Mesothelial cell of epicardium (in vitro differentiated cells): ENCODE measurements at places on chromosomes 5 and 9. TPM values are rescaled to one million over a fixed set of nuclear protein-coding genes. Genes with fewer than 3 reads are reported as not detected.

Gene GDNF
- total RNA-seq: 0.51 to 0.86 TPM (median 0.85 TPM) in 3 replicates

DNA sequence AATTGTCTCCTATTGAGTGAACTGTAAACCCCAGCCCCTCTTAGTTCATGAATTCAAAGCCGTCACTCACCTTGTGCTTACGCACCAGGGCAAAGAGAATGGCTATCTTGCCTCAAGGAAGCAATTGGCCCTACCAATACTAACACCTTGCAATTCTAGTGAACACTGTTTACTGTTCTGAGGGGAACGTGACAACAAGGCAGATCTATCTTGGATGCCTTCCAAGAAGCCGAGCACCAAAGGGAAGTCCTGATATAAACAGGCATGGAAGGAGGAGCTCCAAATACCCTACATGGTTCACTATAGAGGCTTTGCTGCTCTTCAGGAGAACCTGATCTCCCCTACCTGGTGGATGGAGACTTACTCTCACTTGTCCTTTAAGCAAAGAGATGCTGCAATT lies 1.7 kb upstream of the PLPPR1 start:
- H3K4me3 ChIP-seq: peak overlapping the region; percentile 9
- no peaks in the 10 kb centered on the region for H3K36me3 ChIP-seq
- peaks cover 85% of the 10 kb centered on the region for H3K27me3 ChIP-seq
- H3K27ac ChIP-seq: no peak overlapping the region
- H3K4me1 ChIP-seq: peaks cover 17% of the 10 kb centered on the region

DNA sequence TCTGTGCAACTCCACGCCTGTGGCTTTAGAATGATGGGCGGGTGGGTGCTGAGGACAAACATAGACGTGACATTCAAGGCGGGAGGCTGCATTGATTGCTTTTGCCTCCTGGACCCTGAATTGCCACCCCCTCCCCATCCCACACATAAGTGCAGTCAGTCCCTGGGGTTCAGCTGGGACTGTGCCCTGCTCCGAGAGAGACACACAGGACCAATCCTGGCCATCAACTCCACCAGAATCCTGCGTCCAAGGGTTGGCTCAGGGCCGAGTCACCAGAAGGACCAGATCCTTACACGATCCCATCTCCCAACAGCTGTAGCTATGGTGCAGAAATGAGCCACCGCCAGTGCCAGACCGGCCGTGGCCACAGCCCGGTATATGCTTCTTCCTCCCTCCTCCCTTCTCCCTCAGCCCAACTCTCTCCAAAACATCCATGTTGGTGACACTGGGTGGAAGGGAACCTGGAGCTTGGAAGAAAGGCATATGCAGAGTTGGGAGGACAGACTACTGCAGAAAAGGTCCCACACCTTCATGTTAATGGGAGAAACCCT lies 27.4 kb downstream of the IRX2 start:
- peaks cover 85% of the 10 kb centered on the region for H3K27me3 ChIP-seq
- peaks cover 5% of the 10 kb centered on the region for H3K4me1 ChIP-seq
- no peak overlapping the region for H3K27ac ChIP-seq
- H3K36me3 ChIP-seq: no peaks in the 10 kb centered on the region

Gene GADD45G
- 1.0 to 2.0 TPM (median 1.8 TPM) in 3 replicates for total RNA-seq

DNA sequence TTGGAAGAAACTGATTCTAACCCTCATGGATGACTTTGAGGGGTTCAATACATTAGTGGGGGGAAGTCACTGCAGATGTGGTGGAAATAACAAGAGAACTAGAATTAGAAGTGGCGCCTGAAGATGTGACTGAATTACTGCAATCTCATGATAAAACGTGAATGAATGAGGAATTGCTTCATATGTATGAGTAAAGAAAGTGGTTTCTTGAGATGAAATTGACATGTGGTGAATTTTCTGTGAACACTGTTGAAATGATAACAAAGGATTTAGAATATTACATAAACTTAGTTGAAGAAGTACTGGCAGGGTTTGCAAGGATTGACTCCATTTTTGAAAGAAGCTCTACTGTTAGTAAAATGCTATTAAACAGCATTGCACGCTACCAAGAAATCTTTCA lies 113.0 kb downstream of the UGCG start:
- H3K36me3 ChIP-seq: no peaks in the 10 kb centered on the region
- DNase-seq: no peak
- H3K27ac ChIP-seq: no peak overlapping the region
- H3K4me1 ChIP-seq: peaks cover 10% of the 10 kb centered on the region
- H3K27me3 ChIP-seq: peaks cover 7% of the 10 kb centered on the region
- H3K4me3 ChIP-seq: no peak overlapping the region

DNA sequence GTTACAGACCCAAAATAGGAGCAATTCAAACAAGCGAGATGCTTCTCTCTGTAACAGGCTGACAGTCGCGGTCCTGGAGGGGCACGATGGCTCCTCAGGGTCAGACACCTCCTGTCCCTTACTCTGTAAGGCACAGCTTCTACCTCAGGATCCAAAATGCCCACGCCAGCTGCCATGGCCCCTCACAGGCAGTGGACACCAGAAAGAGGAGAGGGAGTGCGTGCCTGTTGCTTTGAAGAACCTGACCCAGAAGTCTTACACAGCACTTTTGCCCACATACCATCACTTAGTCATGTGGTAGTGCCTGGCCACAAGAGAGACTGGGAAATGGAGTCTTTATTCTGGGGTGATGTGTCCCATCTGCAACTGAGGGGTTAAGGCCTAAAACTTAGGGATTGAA lies 11.6 kb upstream of the ABL1 start:
- no peak for DNase-seq
- peak overlapping the region; percentile 96 for H3K27ac ChIP-seq

GRCh38 chr5:126449751-126450271 lies 26.6 kb downstream of the GRAMD2B start:
- H3K27ac ChIP-seq: peak overlapping the region; percentile 65
- H3K4me3 ChIP-seq: no peak overlapping the region
- peaks cover 27% of the 10 kb centered on the region for H3K36me3 ChIP-seq
- no peak for DNase-seq
- H3K27me3 ChIP-seq: no peaks in the 10 kb centered on the region

DNA sequence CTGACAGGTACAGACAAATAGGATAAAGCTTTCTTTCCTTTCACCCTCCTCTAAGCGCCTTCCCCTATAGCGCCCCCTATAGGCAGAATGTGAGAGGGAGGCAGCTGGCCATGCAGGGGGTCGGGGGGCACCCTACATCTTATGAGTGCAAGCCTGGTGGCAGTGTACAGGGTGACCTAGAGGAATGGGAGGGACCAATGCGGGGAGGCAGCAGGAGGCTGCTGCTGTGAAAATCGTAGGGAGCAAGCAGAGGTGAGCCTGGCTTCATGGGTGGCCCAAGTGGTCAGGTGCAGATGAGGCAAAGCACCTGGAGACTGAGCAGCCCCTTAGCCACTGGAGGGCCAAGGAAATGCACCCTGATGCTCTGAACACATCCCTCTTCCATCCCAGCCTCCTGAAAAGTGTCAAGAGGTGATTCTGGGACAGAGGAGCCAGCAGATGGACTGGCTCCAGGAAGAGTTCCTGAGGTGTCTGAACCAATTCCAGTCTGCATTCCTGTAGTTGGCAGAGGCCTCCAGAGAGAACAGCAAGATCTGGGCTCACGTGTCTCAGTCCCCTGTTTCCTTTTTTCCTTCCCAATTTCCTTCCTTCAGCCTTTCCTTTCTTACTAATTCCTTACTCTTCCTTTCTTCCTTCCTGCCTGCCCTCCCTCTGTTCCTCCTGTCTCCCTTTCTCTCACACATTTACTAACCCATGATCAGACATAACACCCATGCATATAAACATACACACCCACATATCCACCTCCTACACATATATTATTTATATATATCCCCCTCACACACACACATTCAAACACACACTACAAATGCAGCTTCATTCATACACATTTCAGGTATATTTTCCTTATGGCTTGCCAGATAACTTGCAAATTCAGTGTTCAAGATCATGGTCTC lies 32.8 kb upstream of the GALNT10 start:
- H3K36me3 ChIP-seq: no peaks in the 10 kb centered on the region
- peaks cover 39% of the 10 kb centered on the region for H3K27me3 ChIP-seq

DNA sequence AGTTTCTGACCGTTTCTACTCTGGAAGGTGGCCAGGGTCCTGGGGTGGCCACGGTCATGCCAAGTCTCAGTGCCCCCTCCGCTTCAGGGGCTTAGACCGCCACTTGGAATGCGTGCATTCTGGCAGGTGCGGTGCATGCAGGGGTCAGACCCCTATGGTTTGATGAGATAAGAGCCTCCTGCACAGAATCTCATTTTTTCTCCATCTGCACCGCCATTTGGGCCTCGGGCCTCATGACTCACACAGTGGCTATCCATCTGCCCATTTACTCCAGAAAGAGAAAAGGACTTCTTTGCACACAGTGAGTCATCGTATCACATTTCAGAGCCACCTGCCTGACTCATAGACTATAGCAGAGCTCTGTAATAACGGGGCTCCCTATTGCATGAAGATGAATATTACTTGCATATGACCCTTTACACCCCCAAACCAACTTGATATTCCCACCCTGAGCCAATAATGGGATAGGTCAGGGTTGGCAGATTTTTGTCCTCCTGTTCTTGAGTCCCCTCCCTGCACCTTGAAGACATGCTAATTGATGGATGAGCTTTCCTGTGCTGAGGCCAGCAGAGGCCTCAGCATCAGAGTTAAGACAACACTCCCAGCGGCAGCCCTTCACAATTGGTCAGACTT lies 157.4 kb downstream of the NR3C1 start:
- DNase-seq: no peak
- H3K4me1 ChIP-seq: peaks cover 23% of the 10 kb centered on the region
- H3K27me3 ChIP-seq: no peaks in the 10 kb centered on the region
- no peak overlapping the region for H3K27ac ChIP-seq
- H3K4me3 ChIP-seq: no peak overlapping the region
- H3K36me3 ChIP-seq: no peaks in the 10 kb centered on the region

GRCh38 chr5:4113426-4113825 lies 517.8 kb downstream of the IRX1 start:
- H3K27me3 ChIP-seq: no peaks in the 10 kb centered on the region
- peak overlapping the region; percentile 82 for H3K27ac ChIP-seq
- H3K4me3 ChIP-seq: no peak overlapping the region
- peaks cover 33% of the 10 kb centered on the region for H3K4me1 ChIP-seq

- peaks cover 2% of the 10 kb centered on the region for H3K4me1 ChIP-seq
- peak; percentile 82 for DNase-seq
- H3K27ac ChIP-seq: no peak overlapping the region
- no peaks in the 10 kb centered on the region for H3K36me3 ChIP-seq
Observed at GRCh38 chr9:78121488-78121887, 89.9 kb upstream of the GNAQ start.

Gene MED22
- total RNA-seq: 35.1 to 39.4 TPM (median 36.0 TPM) in 3 replicates

DNA sequence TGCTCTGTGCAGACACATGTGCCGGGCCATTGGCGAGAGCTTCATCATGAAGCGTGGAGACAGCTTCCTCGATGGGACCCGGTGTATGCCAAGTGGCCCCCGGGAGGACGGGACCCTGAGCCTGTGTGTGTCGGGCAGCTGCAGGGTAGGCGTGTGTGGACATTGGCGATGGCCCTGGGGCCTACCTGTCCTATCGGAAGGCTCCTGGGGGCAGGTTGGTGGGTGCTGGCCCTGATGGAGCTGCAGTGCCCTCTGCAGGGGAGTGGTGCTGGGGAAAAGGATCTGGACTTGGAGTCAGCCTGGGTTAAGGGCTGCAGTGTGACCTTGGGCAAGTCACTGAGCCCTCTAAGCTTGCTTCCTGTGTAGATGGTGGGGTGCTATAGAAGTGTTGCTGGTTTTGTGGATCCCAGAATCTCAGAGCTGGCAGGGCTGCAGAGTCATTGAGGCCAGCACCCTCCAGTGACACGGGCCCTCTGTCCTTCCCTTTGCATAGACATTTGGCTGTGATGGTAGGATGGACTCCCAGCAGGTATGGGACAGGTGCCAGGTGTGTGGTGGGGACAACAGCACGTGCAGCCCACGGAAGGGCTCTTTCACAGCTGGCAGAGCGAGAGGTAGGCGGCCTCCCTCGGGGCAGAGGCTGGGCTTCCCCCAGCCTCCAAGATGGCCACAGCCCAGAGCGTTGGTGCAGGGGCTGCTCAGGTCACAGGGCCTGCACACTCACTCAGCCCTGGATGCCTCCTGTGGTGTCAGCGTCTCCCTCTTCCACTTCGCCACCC lies 15.8 kb downstream of the ADAMTS13 start:
- no peak overlapping the region for H3K27ac ChIP-seq
- no peaks in the 10 kb centered on the region for H3K36me3 ChIP-seq
- DNase-seq: no peak
- no peaks in the 10 kb centered on the region for H3K4me1 ChIP-seq

DNA sequence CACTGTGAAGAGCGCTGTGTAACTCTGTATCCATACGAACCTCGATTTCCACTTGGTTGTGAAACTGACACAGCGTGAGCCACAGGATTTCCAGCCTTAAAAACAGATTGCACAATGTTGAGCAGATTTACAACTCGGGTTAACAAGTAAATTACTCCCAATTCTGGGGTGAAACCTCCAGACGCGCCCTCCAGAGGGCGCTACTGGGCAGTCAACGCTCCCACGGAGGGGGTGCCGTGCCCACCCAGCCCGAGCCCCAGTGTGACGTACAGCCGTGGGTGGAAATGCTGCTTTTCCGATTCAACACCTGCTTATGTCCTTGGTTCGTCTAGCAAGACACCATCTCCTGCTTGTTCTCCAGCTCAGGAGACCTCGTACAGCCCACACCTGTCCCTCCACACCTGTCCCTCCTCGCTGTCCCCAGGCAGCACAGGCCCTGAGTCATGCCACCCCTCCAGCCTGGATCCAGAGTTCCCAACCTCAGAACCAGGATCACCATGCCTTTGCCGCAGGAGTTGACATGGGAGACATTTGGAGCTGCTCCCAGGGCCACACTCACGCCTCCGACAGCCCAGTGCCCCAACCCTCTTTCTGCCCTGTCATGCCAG lies 34.4 kb upstream of the SLC6A3 start:
- H3K27ac ChIP-seq: no peak overlapping the region
- H3K4me3 ChIP-seq: no peak overlapping the region
- H3K27me3 ChIP-seq: no peaks in the 10 kb centered on the region
- peaks cover 6% of the 10 kb centered on the region for H3K36me3 ChIP-seq
- no peak for DNase-seq

GRCh38 chr5:16618138-16618897 lies 1.5 kb upstream of the RETREG1 start:
- no peaks in the 10 kb centered on the region for H3K36me3 ChIP-seq
- no peak overlapping the region for H3K4me3 ChIP-seq
- H3K27ac ChIP-seq: no peak overlapping the region
- peaks cover 13% of the 10 kb centered on the region for H3K4me1 ChIP-seq
- no peak for DNase-seq

Gene SLC1A1
- total RNA-seq: 3.5 to 4.8 TPM (median 3.9 TPM) in 3 replicates

Gene MEIKIN
- not detected in 3 replicates for total RNA-seq

Gene PTPRD
- 109 to 112 TPM (median 109 TPM) in 3 replicates for total RNA-seq
